Amygdala (tissue), 56 donors: ENCODE measurements at places on chromosomes 5 and 9.

- no peak for DNase-seq
These were observed 2.6 kb upstream of the FREM1 start for GRCh38 chr9:14912859-14913258.

- DNase-seq: no peak
These were observed 397.8 kb downstream of the ARRDC3 start for GRCh38 chr5:90985341-90985740.

- DNase-seq: no peak
These were observed 152.6 kb downstream of the MED27 start for GRCh38 chr9:131927091-131927490.

DNA sequence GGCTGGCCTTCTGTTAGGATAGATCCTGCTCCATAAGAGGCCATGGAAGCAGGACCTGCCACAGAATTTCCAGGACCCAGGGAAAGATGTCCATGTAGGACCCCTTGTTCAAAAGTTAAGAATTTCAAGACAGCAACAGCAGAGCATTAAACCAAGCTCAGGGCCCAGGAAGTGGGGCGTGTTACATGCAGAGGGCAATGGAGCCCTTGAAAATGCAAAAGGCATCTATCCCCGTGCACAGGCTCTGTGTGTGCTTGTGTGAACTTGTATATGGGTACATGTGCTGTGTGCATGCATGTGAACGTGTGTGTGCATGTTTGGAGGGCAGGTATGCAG is 14.4 kb upstream of the NKD2 start:
- no peak for DNase-seq

- no peak for DNase-seq
These were observed 3.8 kb upstream of the ELAVL2 start for GRCh38 chr9:23829580-23830475.

GRCh38 chr9:5917273-5917672 is 26.6 kb downstream of the MLANA start:
- no peak for DNase-seq

GRCh38 chr5:109998726-109999125 is 309.0 kb downstream of the MAN2A1 start:
- DNase-seq: no peak

DNA sequence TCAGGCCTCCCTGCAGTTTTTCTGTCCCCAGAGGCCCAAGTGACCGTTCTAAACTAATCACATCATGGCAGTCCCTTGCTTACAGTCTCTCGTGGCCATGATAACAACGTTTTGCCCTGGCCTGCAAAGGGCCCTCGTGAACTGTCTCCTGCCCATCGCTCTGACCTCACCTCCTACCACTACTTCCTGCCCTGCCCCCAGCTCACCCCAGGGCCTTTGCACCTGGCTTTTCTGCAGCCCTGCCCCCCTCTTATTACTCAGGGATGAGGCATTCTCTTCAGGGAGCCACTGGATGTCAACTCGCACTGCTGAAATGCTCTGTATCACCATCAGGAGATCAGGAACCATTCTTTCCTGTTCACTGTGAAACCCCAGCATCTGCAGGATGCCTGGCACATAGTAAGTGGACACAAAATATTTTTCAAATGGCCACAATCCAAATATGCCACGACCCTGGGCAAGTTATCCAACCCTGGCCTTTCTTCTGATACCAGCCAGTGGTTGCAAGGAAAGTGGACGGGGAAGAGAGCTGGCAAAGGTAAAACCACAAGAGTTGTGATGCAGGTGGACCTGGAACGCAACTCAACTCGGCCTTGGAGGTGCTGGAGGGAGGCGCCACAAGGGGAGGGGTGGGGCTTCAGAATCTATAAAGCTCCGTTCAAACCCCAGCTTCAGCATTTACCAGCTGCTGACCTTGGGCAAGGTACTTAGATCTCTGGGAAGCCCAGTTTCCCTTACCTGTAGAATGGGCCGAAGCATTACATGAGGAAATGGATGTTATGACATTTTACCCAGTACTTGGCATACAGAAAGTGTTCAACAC is 1.7 kb downstream of the SNCB start:
- DNase-seq: no peak

DNA sequence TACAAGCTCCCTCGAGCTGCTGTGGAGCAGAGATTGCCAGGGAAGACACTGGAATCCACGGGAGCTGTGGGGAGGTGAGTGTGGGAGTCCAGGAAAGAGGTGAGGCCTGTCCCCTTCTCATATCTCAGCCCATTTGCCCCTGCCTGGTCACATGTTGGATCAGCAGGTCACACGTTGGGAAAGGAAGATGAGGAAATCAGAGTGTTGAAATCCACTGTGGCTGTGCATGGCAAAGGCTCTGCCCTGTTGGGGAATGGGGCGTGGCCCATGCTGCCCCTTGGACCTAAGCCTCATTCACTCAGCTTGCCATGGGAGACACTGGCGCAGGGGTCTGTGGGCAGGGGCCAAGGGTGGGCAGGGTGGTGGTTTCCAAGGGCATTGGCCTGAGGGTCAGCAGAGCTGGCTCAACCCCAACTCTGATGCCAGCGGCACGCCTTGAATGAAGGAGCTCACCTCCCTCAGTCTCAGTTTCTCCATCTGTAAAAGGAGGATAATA is 85.4 kb upstream of the CPEB4 start:
- DNase-seq: no peak

DNA sequence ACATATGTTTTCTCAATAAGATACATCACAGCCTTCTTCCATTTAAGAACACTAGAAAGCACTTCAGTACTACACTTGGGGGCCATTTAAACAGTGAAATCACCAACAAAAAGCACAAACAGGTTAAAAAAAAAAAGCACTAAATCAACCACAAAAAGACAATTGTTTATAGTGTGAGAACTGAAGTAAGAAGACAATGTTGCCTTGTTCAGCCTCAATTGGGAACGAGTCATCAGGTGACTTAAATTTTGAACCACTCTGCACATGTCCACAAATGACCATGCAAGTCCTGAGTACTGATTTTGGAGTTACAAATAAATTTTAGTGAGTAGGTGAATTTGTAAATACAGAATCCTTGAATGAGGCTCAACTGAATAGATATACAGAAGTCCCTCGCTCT is 37.2 kb upstream of the HNRNPA0 start:
- DNase-seq: no peak

DNA sequence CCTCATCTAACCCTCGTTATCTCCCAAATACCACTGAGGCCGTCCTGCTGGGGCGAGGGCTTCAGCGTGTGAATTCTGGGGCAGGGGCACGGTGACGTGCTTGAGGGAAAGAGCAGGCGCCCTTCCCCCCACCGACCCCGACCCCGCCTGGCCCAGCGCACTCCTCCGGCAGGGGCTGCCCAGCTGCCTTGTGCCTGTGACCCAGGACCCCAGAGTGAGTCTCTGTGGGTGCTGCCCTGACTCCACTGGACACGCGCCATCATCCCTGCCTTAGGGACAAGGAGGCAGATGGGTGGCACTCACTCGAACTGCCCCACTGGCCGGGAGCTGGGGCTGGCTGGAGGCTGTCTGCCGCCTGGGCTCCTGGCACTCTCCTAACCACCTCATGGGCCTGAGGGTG is 136.2 kb upstream of the LPCAT1 start:
- no peak for DNase-seq

DNA sequence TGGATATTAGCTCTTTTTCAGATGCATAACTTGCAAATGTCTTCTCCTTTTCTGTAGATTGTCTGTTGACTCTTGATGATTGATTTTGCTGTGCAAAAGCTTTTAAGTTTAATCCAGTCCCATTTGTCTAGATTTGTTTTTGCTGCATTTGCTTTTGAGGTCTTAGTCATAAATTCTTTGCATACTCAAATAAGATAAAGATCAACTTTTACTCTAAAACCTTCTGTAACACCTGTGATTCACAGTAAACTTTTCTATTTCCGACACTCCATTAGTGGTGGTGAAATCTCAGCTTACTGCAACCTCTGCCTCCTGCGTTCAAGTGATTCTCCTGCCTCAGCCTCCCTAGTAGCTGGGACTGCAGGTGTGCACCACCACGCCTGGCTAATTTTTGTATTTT is 239.0 kb upstream of the ST8SIA4 start:
- DNase-seq: no peak
